Stimulated activated CD8-positive, alpha-beta memory T cell treated with anti-CD3 and anti-CD28 coated beads, Interleukin-4, amount 100 ng/mL, for 4 hours (primary cell): ENCODE measurements at places on chromosomes 4 and X.

GRCh38 chr4:126221282-126221681 lies 906.5 kb downstream of the FAT4 start:
- DNase-seq: no peak

DNA sequence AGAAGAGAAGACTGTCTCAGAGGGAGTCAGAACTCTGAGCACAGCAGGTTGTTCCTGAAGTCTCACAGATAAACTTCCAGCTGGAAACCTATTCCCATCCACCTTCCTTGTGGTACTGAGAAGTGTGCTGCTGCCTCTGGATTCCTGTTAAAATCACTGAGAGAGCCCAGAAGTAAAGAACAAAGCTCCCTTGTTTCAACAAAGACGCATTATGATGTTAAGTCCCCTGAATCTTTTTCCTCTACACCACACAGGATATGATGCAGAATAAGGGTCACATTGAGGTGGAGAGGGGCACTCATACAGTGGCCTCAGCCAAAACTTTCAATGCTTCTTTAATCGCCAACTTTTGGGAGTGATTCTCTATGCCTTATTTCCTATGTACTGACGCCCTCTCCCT lies 321.0 kb downstream of the OPHN1 start:
- DNase-seq: no peak

- no peak for DNase-seq
Observed at GRCh38 chr4:106494066-106494465, 125.5 kb upstream of the GIMD1 start.

DNA sequence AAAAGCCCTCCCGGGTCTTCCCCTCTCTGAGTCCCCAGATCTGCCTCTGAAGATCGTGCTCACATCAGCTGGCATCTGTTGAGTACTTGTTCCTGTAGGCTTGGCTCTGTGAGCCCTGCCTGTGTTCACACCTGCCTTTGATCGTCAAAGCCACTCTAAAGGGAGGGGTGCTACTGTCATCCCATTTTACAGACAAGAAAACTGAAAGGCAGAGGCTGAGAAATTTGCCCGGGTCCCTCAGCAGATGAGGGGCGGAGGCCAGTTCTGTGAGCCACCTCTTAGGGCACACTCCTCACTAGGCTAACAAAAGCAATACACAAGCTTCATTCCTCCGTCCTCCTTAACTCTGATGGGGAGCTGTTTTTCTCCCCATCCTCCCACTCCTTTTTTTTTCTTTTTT lies 655 bp downstream of the CYTL1 start:
- no peak for DNase-seq

DNA sequence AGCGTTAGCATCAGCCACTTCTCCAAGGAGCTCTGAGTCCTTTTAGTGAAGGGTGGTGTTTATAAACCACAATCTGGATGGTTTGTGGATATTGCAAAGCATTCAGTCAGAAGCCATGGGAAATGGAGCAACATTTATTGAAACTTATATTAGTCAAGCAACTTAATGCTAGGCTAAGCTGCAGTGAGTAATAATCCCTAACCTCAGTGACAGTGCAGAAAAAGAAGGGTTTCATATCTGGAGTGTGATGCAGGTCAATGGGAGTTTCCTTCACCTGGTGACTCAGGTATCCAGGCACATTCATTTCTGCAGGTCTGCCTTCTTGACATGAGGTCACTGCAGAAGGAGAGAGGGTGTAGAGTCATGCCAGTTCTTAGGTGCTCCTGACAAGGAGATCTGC lies 10.4 kb upstream of the DRD5 start:
- no peak for DNase-seq

GRCh38 chrX:124338733-124339514 lies 6.5 kb downstream of the TEX13D start:
- DNase-seq: no peak

DNA sequence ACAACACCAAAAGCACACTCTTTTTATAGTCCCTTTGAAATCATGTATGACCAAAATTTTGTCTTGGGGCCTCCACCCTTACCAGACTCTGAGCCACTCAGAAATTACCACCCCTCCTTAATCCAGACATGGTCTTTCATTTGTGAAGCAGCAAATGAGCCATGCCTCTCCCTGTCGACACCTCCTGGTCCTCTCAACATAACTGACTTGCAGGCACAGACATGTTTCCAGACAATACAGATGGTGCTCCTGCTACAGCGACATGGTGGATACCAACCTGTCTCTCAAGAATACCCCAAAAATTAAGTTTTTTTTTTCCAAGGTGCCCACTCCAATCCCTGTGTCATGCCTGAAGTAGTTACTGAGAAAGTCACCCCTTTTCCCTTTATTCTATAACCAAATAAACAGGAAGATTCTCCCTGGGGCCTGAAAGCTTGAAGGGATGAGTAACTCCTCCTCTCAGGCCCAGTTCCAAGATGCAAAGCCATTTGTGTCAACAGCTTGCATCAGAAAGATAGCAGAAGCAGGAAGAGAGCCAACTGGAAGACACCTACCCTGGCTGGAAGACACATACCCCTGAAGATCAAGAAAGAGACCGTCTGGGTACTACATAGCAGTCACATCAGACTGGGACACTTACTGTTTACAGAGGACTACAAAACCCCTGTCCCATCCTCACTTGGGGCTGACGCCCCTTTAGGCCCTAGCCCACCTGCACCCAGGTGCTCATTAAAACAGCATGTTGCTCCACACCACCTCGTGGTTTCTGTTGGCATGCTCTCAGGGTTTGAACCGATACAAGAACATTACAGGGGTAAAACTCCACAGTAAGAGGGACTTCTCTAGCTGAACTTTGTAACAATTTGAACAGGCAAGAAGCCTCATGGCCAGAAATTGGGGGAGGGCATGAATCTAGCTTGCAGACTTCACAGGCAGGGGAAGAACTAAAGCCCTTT lies 5.5 kb upstream of the UGT2B17 start:
- DNase-seq: no peak

GRCh38 chrX:16585486-16586376 lies 64.2 kb upstream of the S100G start:
- no peak for DNase-seq

GRCh38 chr4:139764686-139765310 lies 99.2 kb downstream of the MGST2 start:
- DNase-seq: no peak

DNA sequence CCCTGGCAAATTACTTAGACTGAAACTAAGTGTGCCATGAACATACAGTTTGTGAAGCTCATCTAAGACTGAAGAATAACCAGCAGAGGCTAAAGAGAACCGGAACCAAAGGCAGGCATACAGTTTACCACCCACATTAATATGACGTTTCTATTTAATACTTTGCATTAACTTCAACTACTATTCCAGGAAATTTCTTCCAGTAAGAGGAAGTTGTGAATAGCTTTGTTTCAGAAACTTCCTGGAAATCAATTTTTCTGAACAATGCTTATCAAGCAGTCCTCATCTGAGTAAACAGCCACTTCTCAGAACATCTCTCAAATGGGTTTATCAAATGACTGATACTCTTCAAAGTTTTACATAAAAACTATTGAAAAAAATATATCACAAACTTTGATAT lies 252.7 kb downstream of the OPHN1 start:
- DNase-seq: no peak

- DNase-seq: no peak
Observed at GRCh38 chrX:16177260-16177659, 10.0 kb downstream of the MAGEB17 start.

DNA sequence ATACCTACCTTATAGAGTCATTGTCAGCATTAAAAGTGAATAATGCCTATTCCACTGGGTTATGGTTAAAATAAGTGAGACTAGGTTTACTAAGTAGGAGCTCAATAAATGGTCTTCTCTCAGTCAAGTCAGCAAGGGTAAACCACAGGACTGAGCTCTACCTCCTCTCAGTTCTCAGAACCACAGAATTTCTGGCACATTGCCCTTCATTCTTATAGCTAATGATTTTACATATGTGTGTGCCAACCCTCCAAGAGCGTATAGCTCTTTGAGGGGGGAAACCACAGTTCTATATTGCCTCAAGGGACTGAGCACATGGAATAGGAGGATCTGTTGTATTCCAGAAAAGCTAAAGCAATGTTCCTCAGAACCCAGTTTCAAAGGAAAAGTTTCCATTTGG lies 124.8 kb downstream of the ATG4A start:
- DNase-seq: no peak

DNA sequence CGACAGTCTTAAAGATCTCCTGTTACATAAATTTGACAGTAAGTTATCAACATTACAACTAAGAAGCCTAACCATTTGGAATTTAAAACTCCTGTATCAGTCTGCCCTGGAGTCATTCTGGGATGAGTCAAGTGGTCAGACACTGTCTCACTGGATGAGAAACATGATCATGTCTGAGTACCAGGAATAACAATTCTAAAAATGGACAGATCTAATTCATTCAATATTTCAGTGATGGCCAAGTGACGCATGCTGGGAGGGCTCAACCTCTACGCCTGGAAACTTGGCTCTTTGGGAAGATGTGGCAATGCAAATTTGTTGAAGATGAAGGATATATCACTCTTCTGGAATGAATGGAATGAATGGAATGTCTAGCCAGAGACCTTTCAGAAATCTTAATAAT lies 1427.2 kb downstream of the STIM2 start:
- DNase-seq: no peak

DNA sequence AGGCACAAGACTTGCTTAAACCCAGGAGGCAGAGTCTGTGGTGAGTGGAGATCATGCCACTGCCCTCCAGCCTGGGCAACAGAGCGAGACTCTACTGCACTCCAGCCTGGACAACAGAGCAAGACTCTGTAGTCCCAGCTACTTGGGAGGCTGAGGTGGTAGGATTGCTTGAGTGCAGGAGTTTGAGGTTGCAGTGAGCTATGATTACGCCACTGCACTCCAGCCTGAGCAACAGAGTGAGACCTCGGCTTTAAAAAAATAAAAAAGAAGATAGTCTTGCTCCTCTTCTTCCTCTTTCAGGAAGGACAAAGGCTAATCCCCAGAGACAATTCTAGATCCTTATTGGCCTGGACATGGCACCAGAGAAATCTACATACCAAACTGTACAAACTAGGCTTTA lies 5.7 kb upstream of the PPEF2 start:
- no peak for DNase-seq

DNA sequence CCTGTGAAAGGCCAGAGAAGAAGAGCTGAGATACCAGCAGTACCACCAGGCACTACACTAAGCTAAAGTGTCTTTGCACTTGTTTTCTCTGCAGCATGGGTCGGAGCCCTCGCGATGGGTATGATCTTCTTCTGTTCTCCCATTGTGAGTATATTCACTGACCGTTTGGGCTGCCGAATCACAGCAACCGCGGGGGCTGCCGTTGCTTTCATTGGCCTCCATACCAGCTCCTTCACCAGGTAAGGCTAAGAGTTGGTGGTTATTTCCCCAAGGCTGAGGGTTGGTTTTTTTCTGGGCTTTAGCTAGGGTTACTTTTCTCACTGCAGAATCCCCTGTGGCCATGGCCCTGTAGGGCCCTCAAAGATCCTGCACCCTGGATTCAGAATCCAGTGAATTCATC lies 93.5 kb downstream of the RLIM start:
- no peak for DNase-seq

DNA sequence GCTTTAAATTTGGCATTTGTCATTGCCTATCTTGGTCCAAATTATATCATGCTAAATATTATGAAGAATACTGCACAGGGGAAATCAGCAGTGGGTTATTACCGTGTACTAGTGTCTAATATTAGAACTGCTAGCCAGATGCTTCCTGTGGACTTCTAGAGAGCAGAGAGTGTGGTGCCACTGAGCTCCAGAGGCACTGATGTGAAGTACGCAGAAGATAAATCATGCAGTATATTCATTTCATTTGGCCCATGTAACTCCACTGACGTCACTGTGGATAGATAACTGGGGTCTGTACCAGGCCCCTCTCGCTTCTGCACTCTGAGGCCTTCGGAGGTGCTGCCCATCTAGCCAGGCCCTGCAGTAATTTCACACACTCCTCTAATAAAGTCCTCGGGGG lies 80.0 kb downstream of the ALPK1 start:
- DNase-seq: no peak

DNA sequence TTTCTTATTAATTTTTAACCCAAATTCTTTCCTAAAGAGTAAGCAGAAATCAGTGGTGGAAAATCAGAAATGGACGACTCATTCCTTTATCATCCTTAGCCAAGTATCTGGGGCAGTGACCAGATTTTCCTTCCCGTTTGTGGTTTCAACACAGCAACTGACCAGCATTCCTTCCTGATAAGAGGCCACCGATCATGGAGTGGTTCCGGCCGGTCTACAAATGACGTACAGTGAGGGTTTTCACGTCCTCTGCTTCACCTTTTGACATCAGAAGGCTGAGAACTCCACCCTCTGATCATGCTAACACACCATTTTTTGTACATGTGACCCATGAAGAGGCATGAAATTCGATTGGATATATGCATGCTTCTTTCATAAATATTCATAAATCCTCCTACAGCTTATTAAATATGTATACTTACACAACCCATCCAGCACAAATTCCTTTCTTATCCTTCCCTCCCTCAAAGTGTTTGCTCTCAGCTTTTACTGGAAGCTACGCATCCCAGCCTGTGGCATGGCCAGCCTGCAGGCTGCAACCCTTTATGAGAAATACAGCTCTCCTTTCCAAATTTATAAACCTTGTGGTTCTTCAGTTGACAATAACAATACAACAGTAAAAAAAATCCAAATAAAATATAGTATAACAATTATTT lies 173.0 kb upstream of the CASK start:
- DNase-seq: no peak

DNA sequence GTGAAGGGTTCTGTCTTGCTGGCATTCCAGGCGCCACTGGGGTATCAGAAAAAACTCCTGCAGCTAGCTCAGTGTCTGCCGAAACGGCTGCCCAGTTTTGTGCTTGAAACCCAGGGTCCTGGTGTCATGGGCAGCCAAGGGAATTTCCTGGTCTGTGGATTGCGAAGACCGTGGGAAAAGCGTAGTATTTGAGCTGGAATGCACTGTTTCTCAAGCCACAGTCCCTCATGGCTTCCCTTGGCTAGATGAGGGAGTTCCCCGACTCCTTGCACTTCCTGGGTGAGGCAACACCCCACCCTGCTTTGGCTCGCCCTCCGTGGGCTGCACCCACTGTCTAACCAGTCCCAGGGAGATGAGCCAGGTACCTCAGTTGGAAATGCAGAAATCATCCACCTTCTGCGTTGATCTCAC lies 40.1 kb downstream of the NOP14 start:
- no peak for DNase-seq

GRCh38 chr4:176340871-176341685 lies 21.3 kb downstream of the SPCS3 start:
- DNase-seq: no peak
